ENCODE measurements at places on chromosomes 1 and 21.

DNA sequence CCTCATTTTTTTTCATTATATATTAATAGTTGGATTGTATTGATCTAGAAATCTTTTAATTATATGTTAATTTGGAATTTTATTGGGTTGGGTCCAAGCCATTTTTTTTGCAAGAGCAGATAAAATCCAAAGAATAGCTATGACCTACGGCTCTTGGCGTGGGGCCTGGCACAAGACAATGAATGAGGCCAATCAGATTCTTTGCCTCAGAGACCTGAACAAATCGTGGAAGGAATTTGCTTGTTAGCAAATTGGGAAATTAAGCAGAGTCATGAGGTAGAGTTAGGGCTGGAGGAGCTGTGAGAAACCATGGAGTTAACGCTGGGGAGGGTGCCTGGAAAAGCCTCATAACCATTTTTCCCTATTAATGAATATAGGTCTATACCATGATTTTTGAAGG, 40.1 kb downstream of the CAMSAP2 start:
- DNase-seq, result no peak

GRCh38 chr1:25640646-25641328, 24.2 kb downstream of the MAN1C1 start:
- DNase-seq, result no peak

GRCh38 chr21:14382835-14383595, at the start of gene HSPA13:
TSS of gene HSPA13 (minus strand) at chr21:14383146. CDS start at chr21:14383119, 27 bp downstream.
- DNase-seq, result peak; percentile 97

- DNase-seq, result no peak
Observed at GRCh38 chr1:117826119-117826518, 103.3 kb downstream of the GDAP2 start.

DNA sequence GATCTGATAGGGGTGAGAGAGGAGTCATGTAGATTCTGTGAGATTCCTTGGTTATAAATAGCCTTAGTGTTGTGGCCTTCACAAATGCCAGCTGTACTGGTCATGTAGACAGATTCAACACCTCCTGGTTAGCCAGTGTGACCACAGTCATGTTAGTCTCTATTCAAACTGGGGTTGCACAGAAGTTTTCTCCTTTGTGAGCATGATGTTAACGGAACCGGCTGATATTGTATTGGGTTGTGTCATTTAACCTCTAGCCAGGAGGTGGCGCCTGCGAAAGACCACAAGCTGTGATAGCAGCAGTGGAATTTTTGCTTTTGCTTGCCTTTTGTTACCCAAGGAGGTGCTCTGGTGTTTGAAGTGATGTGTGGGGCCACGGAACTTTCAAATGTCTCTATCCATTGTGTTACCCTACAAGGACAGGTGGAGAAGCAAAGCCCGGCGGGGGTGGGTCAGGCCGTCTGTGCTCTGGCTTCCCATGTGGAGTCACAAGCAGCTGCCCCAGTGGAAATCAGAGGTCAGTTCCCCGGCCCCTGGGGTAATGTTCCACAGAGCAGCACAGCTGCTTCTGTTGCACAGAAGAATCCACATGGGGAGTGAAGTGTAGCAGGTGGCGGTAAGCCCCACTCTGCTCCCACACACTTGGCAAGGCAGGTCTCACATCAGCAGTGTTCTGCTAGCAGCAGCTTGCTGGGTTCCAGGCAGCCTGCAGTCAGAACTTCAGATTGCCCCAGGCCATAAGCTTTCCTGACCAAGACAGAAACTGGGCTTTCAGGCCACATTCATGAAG, 112.6 kb downstream of the ADAMTS1 start:
- no peak for DNase-seq
